ENCODE measurements at places on chromosomes 4 and X.

GRCh38 chr4:145098675-145099037 lies 545 bp downstream of the ABCE1 start:
- DNase-seq = no peak

DNA sequence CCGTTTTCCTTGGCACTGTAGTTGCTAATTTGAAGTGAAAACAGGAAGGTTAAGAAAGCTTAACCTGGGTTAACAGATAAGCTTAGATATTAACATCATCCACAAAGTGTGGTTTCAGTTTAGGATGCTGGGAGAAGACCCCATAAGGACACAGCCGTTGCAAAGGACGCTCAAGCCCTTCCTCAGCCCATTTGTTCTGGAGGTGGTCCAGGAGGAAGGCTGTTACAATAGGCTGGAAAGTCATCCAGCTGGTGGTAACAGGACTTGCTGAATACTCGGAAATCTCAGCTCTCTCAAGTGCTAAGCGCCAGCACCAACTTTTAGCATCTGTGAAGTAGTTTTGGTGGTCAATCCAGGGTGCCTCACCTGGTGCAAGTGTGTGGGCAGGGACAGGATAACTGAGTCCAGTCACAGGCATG lies 14.2 kb downstream of the CHST7 start:
- DNase-seq = no peak

- DNase-seq = peak; percentile 59
These were observed 580 bp upstream of the MMGT1 start for GRCh38 chrX:135974279-135974856.

DNA sequence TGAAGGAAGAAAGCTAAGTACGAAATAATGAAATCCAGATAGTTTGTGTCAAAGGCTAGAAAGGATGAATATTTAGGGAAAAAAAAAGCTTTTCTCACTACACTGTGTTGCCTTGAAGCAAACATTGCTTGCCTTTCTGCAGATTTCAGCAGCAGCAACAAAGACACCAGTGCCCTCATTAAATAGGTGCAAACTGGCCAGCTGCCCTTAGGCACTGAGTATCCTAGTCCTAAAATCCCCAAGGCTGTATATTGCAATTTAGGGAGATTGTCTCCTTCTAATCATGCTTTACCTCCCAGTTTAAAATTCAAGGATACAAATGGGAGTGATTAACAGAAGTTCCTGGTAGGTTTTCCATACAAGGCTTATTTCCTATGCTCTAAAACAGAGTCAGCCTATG lies 8.6 kb upstream of the FAT4 start:
- no peak for DNase-seq

DNA sequence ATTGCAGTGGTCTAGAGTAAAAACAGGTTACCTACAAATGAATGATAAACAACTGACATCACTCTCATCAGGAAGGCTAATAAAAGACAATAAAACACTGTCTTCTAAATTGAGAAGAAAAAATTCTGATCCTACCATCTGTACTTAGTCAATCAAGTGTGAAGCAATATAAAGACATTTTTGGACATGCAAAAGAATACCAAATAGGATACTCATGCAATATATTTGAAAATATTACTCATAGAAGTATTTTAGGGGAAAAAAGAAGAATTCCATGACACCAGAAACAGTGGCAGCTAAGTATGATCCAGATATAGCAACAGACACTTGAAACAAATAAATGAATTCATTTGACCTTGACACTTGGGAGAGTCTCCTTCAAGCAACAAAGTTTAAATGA lies 63.8 kb upstream of the FAM120C start:
- no peak for DNase-seq

DNA sequence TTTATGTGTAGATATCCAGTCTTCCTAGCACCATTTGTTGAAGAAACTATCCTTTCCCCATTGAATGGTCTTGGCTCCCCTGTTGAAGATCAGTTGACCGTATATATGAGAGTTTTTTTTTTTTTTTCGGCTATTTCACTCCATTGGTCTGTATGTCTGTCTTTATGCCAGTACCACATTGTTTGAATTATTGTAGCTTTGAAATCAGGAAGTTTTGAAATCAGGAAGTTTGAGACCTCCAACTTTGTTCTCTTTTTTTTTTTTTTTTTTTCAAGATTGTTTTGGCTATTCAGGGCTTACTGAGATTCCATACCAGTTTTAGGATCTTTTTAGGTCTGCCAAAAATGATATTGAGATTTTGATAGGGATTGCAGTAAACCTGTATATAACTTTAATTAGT lies 4.3 kb upstream of the SCD5 start:
- no peak for DNase-seq

- no peak for DNase-seq
These were observed 115.3 kb downstream of the AASDH start for GRCh38 chr4:56272003-56272402.

DNA sequence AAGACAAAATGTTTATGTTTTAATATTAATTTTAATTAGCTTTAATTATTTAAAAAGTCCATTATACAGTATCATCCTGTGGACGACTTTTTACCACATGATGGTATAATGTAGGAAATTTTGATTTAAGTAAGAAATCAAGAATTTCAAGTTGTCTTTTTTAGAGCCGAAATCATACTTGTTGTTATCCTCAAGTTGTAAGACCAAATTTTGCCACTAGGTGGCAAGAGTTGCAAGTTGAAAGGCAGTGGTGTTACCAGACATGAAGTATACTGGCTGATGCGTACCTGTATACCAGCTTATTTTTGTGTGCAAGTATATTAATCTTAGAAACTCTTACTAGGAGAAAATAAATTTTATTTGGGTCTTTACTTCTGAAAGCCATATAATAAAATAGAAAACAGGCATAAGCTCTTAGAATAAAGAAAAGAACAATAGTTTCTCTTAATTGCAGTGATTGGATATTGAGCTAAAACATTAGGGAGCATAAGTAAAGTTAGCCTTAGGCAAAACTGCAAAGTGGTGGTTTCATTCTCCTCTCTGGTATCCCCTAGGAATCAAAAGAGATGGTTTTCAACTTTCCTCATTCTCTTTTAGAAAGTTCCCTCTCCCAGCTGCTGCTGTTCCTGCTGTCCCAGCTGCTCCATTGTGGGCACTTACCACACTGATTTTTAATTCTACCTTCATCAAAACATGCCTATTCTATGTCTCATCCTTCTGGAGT lies 118.0 kb upstream of the WDFY3 start:
- DNase-seq = no peak

DNA sequence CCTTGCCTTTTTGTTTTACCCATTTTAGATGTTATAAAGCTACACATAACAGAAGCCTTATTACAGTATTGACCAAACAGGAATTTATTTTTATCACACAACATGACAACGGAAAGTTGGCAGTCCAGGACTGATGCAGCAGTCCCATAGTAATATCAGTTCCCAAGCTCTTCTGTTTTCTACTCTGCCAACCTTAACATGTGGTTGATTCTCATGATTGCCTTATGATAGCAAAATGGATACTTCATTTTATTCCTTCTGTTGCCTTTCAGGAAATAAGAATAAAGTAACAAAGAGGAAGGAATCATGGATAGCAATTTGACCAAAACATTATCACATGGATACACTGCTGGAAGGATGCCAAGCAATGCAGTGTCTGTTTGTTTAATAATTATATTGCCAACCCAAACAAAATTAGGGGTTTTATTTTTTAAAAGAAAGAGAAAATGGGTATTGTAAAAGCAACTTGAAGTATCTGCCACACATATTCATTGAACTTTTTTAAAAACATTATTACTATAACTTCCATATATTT lies 275.7 kb downstream of the STPG2 start:
- DNase-seq = no peak

- DNase-seq = no peak
These were observed 77.3 kb downstream of the PHEX start for GRCh38 chrX:22109442-22109841.

Data from activated CD4-positive, alpha-beta T cell treated with anti-CD3 and anti-CD28 coated beads, Interleukin-2, amount 50 U/mL, for 48 hours (primary cell).